Urinary bladder (tissue), 4 donors: ENCODE measurements at places on chromosomes 3 and 15.

- no peak for DNase-seq
Measured at GRCh38 chr3:61522626-61523025, 38.7 kb upstream of the PTPRG start.

GRCh38 chr15:76730262-76730661, 174.9 kb downstream of the SCAPER start:
- DNase-seq, result no peak

- no peak for DNase-seq
Measured at GRCh38 chr15:82763361-82764116, 42.3 kb downstream of the FSD2 start.

DNA sequence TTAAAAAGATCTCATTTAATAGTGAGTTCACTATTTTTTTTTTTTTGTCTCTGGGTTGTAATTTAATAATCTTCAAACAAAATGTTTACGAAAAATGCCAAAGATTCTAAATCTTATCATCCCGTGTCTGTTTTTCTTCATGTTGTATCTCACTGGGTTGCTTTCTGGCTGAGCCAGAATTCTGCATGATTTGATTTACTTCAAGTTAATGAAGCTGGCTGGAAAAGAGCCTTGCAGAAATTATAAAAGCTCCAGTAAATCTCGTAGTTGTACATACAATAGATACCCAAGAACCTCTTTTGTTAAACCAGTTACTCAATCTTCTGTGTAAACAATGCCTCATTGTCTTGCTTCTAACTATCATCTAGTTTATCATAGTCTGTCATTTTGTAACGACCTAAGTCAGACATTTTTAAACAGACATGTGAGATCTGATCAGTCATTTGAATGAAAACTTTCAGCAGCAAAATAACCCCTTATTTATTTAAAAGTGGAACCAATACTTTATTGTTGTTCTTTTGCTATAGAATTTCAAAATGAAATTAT, 249.0 kb downstream of the MCTP2 start:
- DNase-seq, result peak; percentile 36

DNA sequence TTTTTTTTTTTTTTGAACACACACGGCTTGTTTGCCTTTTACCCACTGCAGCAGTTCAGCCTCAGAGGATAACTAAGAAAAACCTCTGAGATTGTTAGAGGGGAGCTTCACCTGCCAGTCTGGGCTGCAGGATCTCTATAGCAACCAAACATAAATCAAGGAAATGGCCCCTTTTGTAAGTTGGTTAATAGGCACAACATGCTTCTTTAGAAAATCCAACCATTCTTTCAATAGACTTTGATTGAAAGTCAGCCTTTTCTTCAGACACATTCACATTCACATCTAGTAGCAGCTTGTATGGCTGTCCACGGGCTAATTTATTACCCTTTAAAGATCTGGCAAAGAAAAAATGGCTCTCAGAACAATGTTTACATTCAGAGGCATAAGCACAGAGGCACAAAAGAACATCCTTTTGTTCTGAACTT, 136.6 kb upstream of the RARB start:
- DNase-seq, result peak; percentile 50

GRCh38 chr3:63891518-63891917, 20.7 kb downstream of the SCAANT1 start:
- no peak for DNase-seq

DNA sequence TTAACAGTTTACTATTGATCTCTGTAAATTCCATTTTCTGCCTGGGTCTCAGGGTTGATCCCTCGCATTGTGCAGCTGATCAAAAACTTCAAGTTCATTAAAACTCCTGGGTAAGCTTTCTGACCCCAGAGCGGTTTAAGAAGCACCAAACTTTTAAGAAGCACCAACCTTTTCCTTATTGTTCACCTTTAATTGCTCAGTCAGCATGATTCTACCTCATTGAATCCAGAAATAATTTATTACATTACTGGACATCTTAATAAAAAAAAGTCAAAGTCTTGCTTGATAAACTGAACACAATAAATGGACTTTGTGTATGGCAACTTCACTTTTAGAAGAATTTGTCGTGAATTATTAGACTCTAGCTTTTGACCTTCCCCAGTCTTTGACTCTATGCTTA, 46.9 kb downstream of the HDGFL3 start:
- DNase-seq, result no peak

DNA sequence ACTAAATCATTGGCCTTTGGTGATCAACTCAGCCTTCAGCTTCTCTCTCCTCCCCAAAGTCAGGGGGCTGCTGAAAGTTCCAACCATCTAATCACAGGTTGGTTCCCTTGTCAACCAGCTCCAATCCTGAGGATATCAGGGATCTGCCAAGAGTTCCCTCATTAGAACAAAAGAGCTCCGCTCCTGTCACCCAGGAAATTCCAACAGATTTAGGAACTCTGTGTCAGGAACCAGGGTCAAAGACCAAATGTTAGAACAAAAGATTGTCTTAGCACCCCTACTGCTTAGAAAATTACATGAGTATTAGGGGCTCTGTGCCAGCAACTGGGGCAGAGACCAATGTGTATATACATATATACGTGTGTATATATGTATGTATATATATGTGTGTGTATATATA, 32.3 kb upstream of the RAB7A start:
- DNase-seq, result no peak

DNA sequence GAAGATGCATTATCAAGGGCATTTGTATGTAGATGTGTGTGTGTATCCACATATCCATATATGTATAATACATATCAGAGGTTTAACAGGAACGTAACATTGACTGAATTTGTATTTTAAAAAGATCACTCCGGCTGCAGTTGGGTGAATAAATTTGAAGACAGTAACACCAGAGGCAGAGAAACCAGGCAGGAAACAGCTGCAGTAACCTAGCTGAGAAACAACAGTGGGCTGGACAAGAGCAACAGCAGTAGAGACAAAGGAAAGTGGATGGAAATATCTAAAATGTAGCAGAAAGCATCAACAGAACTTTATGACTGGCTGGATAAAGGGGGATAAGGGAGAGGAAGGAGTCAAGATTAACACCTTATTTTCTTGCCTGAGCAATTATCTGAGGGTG, 68.3 kb upstream of the SETMAR start:
- DNase-seq, result no peak

GRCh38 chr15:90902040-90902839, 862 bp upstream of the MAN2A2 start:
- DNase-seq, result no peak

DNA sequence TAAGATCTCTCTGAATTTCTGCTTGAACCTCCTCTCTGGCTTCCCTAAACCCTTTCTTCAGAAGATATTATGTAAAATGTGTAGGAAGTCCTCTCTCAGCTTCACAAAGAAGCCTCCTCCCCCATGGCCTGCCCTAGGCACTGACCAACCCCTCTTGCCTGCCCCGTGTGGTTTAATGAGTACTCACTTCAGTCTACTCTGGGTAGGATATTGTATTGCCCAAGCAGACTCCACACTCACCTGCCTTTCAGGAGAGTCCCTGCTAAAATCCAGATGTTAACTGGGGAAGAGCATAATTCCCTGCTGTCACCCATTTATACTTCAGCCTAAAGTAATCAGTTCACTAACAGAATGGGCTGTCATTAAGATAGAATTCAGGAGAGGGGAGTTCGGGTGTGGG, 2.6 kb upstream of the AGBL1 start:
- no peak for DNase-seq

DNA sequence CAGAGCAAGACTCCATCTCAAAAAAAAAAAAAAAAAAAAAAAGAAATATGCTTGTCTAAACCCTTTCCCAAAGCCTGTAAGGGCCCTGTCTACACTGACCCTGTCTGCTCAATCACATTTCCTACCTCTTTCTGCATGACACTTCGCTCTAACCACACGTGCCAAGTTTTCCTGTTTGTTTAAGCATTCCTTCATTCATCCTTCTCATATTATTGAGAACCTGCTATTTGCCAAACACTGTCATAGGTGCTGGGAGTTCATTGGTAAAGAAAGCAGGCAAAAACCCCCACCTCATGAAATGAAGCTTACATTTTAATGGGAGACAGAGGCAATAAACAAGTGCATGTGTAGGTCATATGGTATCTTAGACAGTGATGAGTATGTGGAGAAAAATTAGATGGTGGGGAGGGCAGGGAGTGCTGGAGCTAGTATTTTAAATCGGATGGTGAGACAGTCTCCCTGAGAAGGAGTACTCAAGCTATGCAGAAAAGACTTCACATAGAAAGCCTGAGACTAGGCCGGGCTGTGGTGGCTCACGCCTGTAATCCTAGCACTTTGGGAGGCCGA, 48.0 kb downstream of the B3GNT5 start:
- DNase-seq, result no peak

DNA sequence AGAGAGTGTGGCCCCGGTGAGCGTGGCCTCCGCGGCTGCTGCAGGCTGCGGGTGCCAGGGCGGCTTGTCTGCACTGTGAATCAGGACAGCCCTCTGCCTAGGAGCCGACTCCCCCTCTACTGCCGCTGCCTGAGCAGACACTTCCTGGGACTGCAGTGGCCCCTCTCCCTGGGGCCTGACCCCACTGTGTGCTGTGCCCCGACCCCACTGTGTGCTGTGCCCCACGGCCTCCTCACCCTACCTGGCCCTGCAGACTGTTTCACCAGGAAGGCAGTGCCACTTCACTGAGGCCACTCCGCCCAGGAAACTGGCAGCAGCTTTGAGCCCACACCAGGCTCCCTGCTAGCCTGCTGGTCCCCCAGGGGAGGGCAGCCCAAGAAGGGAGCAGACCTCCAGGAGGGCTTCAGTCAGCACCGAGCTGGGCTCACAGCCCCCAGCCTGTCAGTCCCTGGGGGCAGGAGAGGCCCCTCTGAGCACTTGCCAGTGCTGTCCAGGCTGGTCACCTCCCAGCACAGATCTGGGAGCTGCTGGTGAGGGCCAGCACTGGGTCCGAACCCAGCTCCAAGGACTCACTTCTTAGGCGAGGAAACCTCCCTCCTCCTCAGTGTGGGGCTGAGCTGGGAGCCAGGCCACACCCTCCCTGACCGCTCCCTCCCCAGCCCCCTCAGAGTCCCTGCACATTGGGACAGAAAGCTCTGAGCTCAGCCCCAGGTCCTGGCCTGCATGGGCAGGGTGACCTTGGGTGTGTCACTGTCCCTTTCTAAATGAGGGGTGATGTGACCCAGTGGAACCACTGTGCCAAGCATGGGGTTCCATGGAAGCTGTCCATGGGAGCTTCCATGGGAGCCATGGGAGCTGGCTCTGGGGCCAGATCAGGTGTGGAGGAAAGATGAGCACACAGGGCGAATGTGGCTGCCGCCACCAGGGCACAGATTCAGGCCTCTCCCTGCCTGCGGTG, 56.8 kb downstream of the DNAJB8 start:
- DNase-seq, result no peak

- peak; percentile 41 for DNase-seq
Measured at GRCh38 chr3:72694398-72694797, 153.8 kb downstream of the SHQ1 start.

- DNase-seq, result no peak
Measured at GRCh38 chr3:114456742-114457141, 162.9 kb downstream of the TIGIT start.

DNA sequence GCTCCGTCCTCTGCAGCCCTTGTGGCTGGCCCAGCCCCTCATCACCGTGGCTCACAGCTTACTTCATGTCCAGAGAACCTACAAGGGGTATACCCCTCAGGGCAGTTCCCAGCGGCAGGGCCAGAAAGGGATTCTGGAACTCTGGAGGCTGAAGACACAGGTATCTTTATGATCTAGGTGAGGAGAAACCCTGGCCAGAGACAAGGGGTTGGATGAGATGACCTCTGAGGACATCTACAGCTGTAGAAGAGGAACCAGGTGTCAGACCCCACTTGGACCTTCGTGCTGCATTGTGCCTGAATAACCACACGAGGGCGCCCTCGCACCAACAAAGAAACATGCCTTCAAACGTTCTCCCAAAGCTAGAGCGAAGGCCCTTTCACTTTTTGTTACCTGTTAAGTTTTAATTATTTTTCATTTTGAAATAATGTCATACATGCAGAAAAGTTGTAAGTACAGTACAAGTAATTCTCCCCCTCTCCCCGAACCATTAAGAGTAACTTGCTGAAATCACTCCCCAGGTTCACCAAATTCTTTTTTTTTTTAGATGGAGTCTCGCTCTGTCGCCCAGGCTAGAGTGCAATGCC, 118.7 kb upstream of the SMAD3 start:
- peak; percentile 50 for DNase-seq

DNA sequence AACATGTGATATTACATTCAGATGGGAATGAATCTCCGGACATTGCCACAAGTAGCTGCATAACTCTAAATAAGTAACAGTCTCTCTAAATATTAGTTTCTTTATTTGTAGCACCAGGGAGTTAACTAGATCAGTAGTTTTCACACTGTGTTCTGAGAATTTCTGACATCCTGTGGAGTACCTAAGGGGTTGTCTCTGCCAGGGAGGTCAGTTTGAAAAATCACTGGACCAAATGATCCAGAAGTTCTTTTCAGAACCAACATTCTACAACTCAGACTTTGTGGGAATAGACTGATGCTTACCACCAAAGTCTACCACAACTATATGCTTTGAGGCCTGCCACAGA, 9.0 kb upstream of the ILDR1 start:
- no peak for DNase-seq

- no peak for DNase-seq
Measured at GRCh38 chr3:52854013-52854412, 19.2 kb upstream of the MUSTN1 start.
